Psoas muscle (tissue), 8 donors: ENCODE measurements at places on chromosomes 13 and 19. TPM values are rescaled to one million over a fixed set of nuclear protein-coding genes. Genes with fewer than 3 reads are reported as not detected.

The CRTC1 gene
- 8.1 TPM for total RNA-seq

GRCh38 chr19:43776286-43776685, 4.5 kb downstream of the KCNN4 start:
- H3K36me3 ChIP-seq, result no peaks in the 10 kb centered on the region
- peaks cover 4% of the 10 kb centered on the region for H3K4me1 ChIP-seq
- no peaks in the 10 kb centered on the region for H3K27me3 ChIP-seq
- no peak for DNase-seq

The MEIOSIN gene
- total RNA-seq, result not detected

The ZNF112 gene
- 1.6 TPM for total RNA-seq

GRCh38 chr13:21638319-21639282, 32.3 kb upstream of the FGF9 start:
- H3K4me1 ChIP-seq, result no peaks in the 10 kb centered on the region
- no peak overlapping the region for H3K4me3 ChIP-seq
- no peak for DNase-seq
- H3K36me3 ChIP-seq, result no peaks in the 10 kb centered on the region
- no peaks in the 10 kb centered on the region for H3K27me3 ChIP-seq

- no peak overlapping the region for H3K4me3 ChIP-seq
- H3K36me3 ChIP-seq, result no peaks in the 10 kb centered on the region
- no peaks in the 10 kb centered on the region for H3K27me3 ChIP-seq
- no peak overlapping the region for H3K27ac ChIP-seq
Observed at GRCh38 chr19:54952591-54953344, 5.4 kb upstream of the NLRP7 start.

The COX6B2 gene
- total RNA-seq, result not detected

The DGKH gene
- 4.6 TPM for total RNA-seq
